Omental fat pad (tissue), 4 donors: ENCODE measurements at places on chromosomes 2 and 18.

DNA sequence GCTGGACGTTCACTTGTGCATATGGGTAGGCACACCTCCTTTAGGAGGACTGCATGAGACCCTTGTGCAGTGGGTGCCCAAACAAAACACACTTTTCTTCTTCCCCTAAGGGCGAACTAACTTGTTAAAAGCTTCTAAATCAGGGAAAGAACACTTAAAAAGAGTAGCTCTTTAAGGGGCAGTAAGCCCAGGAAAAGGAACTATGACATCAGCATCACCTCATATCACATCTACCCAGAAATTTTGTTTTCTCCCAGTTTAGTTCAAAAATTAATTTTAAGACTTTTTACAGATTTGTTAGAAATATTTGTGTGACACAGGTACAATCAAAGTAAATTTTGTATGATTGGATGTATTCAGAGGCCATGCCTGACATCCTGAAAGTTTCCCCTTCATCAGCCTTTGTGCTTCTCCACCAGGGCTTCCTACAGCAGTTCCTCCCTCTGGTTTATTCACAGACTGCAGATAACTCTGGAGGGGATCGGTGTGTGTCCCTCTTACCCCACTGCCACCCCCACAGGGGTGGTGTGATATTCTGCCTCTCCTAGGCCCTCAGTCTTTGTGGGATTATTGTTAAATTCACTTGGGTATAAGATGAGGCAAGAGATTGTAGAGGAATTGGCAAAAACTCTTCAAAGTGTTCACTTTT lies 27.6 kb downstream of the BCL2L11 start:
- no peak for DNase-seq

DNA sequence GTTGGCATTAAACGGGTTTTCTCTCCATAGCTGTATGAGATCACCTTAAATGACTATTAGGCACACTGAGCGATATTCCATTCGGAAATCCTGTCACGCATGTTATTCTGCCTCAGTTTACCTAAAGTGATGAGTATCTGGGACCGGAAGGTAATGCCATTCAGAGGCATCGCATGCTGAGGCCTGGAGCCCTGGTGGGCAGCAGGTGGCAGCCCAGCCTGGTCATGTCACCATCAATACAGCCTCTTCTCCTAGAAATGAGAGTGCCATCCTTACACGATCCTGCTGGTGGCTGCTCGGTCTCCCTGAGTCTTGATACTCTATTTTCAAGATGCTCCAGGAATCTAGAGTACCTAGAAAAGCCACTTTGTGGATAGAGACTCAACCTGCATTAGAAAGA lies 119.8 kb downstream of the EIPR1 start:
- DNase-seq: no peak

DNA sequence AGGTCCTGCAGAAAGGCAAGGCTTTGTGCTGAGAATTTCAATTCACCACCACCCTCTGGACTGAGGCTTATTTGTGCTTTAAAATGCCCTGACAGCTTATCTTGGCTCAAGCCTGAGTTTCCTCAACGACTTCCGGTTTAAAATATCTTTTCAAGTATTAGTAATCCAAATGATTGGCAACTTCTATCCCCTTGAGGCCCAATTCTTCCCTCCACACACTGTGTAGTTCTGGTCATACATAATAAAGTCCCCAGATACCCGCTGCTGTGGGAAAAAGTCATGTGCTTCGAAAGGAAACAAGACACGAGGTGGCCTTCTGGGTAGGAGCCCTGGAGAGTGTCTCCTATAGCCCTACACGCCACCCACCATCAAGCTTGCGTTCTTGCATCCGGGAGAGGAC lies 393.4 kb downstream of the ALK start:
- DNase-seq: no peak

GRCh38 chr2:231785822-231786176 lies 446 bp upstream of the COPS7B start:
- DNase-seq: no peak

DNA sequence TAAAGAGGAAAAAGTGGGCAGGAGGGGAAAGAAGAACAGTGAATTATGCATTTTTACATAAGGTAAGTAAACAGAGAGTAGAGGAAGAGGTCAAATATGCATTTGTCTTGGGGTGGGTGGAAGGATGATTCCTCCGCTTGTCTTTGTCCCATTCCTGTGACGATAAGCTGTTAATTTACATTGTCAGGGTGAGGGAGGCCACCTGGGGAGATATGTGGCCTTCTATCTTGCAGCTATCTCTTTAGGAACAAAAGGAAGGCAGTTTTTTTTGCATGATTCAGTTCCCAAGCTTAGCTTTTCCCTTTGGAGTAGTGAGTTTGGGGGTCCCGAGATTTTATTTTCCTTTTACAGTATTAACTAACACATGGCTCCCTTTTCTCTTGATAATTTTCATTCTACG lies 2.2 kb upstream of the INPP4A start:
- no peak for DNase-seq
